ENCODE measurements at places on chromosomes 3 and 15.

GRCh38 chr3:134544316-134544715, 58.5 kb downstream of the CEP63 start:
- no peak for DNase-seq

DNA sequence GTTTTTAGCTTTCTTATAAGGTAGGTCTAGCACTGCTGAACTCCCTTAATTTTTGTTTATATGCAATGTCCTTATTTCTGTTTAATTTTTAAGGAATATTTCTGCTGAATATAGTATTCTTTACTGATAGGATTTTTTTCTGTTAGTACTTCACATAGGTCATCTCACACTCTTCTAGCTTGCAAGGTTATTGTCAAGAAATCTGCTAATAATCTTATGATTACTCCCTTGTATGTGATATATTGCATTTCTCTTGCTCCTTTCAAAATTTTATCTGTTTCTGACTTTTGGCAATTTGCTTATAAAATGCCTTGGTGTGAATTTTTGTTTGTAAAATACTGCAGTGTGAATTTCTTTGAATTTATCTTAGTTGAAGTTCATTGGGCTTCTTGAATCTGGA, 298.4 kb downstream of the GAP43 start:
- DNase-seq = no peak

- no peak for DNase-seq
Observed at GRCh38 chr3:52983336-52983807, 62.5 kb downstream of the SFMBT1 start.

- DNase-seq = no peak
Observed at GRCh38 chr15:60795889-60796288, 316.9 kb upstream of the ICE2 start.

DNA sequence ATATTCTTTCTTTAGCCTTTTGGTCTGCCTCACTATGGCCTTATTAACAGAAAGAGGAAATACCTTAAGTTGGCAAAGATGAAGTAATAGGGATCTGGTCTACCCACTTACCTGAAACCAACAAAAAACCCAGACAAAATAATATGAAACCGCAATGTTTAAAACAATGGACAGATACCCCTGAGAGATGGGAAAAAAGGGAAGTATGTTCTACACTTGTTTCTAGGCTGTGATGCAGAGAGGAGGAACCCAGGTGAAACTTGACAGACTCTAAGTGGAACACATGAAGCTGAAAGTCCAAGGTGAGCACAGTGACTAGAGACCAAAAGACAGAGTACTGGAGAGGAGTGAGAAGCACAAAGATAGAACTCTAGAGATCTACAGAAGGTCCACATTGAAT, 78.4 kb downstream of the NR2E3 start:
- no peak for DNase-seq
